ENCODE measurements at places on chromosomes 2 and 18.
A peak's percentile ranks its signal among the peaks of the same experiment; 100 is the strongest.

GRCh38 chr2:98764499-98764898 lies 33.6 kb upstream of the MGAT4A start:
- DNase-seq: no peak

DNA sequence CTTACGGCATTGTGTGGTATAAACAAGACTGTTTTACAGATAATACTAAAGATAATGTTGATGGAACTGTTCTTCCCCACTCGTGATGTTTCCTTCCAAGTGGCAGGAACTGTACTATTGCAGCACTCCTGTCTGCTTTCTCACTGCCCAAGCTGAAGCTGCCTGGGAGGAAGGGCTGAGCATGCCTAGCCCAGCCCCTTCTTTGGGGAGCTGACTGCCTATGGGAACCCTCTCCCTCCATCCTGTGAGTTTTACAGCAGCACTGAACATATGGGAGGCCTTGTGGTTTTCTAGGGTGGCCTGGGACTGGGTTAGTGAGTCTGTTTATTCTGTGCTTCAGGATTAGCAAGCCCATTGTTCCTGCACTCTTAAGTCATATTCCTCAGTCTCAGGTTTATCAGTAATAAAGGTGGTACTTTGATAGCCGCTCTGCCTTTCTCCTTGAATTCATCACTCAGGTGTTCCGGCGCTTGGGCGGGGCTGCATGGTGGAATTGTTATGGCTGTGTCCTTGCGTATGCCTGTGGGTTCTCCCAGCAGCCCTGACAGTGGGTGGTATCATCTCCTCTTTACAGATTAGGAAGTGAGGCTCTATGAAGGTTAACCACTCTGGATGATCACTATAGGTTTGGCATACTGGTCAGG lies 379.7 kb downstream of the PTPRM start:
- peak; percentile 76 for DNase-seq

DNA sequence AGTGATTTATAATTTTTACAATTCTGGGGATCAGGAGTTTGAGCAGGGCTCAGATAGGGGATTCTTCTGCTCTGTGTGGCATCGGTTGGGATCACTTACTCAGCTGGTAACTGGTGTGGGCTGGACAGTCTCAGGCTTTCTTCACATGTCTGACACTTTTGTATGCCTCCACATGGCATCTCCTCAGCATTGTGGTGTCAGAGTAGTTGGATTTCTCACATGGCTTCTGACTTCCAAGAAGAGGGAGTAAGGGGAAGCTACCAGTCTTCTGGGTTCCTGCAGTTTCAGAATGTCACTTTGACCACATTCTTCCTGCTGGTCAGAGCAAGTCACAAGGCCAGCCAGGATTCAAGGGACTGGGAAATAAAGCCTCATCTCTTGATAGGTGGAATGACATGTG lies 55.6 kb downstream of the NCOA1 start:
- no peak for DNase-seq

DNA sequence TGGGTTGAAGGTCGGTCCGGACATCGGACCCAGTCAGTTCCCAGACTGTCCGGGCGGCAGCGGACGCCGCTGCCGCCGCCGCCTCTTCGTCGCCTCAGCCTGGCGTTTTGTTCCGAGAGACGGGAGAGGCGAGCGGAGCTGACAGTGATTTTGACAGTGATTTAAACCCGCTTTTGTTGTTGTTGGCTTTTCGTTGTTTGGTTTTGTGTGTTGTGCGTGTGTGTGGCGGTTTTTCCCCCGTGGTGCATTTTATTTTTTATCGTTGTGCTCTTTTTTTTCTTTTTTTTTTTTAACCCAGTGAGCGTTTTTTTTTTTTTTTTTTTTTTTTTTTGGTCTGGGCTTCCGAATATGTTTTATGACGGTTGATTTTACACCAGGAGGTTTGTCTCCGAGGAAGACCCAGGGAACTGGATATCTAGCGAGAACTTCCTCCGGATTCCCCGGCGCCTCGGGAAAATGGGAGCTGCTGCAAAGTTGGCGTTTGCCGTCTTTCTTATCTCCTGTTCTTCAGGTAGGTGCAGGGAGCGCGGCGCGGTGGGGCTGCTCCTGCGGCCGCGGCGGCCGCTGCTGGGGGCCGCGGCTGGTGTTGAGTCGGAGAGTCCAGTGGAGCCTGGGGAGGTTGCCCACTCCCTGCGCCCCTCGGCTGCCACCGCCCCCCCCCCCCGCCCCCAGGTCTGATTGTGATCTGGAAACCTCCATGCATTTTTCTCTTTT lies at the start of gene ACVR2A:
ACVR2A (plus strand) TSS at position 333 of the 714 bp plus-strand sequence; CDS start at position 457, 124 bp downstream.
- no peak for DNase-seq

GRCh38 chr2:56812432-56812831 lies 628.6 kb downstream of the CCDC85A start:
- DNase-seq: no peak

- DNase-seq: no peak
These were observed 145.8 kb upstream of the SALL3 start for GRCh38 chr18:78833833-78834232.

DNA sequence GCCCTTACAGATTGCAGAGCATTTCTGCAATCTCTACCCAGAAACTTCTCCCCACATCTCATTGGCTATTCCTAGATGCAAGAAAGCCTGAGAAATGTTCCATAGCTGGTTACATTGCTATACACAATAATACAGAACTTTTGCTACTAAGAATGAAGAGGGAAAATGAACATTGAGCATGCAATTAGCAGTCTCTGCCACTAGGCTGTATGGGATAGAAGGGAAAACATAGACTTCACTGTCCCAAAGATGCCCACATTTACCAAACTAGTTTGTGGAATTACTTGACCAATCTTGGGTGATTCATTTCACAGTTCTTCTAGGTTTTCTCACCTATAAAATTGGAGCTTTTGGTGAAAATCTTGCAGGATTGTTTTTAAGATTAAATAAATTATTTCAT lies 265.7 kb upstream of the NT5C1B start:
- DNase-seq: no peak

GRCh38 chr2:163252199-163252598 lies 413.6 kb upstream of the KCNH7 start:
- no peak for DNase-seq

- no peak for DNase-seq
These were observed 143.4 kb downstream of the NDUFA10 start for GRCh38 chr2:239881561-239882320.

DNA sequence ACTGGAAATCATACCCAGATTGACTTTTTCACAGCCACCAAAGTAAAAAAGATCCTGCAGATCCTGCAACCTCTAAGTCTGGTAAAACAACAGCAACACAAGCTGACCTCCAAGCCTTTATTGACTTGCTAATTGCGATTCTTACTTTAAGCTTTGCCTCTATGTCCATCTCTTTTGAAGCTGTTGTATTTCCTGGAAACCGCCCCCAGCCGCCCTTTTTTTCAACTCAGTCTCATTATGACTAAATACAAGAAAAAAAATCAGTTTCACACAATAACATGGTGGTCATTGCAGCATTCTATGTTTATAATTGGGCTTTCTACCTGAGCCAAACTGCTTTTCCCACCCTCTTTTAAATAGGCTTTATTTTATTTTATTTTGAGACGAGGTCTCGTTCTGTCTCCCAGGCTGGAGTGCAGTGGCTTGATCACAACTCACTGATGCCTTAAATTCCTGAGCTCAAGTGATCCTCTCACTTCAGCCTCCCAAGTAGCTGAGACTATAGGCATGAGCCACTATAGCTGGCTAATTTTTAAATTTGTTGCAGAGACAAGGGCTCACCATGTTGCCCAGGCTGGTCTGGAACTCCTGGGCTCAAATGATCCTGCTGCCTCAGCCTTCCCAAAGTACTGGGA lies 76.2 kb downstream of the MOGAT1 start:
- no peak for DNase-seq

DNA sequence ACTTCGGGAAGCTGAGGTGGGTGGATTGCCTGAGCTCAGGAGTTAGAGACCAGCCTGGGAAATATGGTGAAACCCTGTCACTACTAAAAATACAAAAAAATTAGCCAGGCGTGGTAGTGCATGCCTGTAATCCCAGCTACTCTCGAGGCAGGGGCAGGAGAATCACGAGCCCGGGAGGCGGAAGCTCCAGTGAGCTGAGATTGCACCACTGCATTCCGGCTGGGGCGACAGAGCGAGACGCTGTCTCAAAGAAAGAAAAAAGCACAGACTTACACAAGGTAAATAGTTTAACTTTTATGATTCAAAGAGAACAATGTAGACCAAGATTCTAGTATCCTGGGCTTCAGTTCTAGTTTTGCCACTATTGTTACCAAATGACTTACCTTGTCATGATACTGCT lies 37.4 kb downstream of the NCKAP1 start:
- no peak for DNase-seq

DNA sequence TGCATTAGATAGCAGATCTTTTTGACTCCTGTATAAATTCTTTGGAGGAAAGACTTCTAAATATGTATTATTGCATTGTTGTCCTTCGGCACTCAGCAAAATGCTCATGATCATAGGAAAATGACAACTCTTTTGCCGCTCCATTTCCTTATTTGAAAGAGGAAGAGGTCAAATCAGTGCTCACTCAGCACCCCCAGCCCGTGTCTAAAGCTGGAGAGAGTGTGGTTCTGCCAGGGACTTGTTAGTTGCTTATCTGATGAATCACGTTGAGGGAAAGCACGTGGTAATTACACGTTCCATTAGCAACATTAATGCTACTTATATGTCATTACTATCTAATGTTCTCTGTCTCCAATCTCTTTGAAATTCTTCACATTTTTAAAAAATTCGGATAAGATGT lies 46.0 kb upstream of the MBP start:
- DNase-seq: no peak

- no peak for DNase-seq
These were observed 396.4 kb downstream of the LNPK start for GRCh38 chr2:175605640-175606009.

DNA sequence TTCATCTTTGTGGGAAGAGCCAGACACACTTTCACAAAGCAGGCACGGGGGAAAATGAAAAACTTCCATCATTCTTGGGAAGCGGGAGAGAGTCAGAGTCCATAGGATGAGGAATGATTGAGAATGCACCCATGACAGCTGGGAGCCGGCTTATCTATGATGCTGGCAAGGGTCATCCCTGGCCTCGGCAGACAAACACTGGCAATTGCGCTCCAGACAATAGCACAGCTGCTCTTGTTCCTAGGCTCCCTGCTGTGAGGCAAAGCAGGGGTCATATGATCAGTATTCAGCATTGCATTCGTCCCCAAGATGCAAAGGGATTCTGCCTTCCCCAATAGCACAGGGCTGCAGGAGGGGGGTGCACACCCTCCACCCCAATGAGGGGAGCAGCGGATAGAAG lies 33.0 kb downstream of the CYRIA start:
- no peak for DNase-seq

GRCh38 chr2:177885828-177886466 lies 186.6 kb downstream of the PDE11A start:
- DNase-seq: no peak

GRCh38 chr2:163397451-163397850 lies 338.4 kb downstream of the FIGN start:
- DNase-seq: no peak

GRCh38 chr2:214837466-214837865 lies 28.0 kb upstream of the BARD1 start:
- DNase-seq: no peak

DNA sequence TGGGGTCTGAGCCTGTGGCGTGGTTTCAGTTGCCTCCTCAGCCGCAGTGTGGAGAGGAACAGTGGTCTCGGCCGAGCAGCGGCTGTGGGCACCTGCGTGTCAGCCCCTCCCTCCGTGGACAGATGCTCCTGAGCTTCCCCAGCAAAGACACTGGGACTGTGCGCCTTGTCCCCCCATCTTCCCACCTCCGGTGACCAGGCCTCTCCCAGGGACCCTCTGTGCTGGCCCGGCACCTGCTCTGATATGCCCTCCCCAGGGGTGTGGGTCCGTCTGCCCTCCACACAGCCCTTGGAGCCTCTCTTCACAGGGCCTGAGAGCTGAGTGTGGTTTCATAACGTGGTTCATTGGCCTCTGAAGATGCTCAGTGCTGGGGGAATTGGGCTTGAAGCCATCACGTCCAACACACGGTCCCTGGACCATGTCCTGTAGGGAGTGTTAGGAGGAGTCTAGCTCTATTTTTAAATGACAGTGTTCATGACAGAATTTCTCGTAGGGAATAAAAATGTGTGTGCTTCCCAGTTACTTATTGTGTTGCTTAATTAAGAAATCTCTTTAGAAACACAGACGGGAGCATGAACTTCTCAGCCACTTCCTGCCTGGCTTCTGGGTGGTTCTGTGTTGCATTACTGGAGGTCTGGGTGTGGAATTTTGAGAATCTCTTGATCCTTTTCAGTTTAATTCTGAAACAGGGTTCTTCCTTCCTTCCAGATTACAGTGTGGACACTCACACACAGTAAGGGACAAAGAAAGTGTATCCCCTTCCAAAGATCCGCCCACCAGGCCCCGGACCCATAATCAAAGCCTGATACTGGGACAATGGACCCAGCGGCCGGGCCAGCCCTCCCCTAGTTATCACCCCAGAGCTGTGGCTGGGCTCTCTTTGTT lies 110.7 kb downstream of the NFATC1 start:
- DNase-seq: no peak

GRCh38 chr2:198165289-198165688 lies 360.9 kb downstream of the PLCL1 start:
- no peak for DNase-seq

DNA sequence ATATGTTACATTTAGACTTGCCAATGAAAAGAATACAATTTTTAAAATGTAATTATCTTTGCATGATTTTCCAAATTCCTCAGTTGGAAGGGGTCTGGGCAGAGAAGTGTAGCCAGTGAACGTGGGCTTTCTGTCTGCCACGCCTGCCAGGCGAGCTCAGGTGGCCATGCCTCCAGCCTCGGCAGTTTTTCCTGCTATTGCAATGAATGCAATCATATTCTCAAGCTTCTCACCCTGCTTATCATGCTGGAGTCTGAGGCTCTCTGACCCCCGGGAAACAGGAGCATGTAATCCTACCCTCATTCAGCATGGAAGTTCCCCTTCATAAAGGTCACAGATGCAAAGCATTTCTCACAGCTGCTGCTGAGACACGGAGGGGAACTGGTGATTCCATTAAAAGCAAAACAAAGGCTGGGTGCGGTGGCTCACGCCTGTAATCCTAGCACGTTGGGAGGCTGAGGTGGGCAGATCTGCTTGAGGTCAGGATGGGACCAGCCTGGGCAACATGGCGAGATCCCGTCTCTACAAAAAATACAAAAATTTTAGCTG lies 154.8 kb downstream of the MBP start:
- no peak for DNase-seq

DNA sequence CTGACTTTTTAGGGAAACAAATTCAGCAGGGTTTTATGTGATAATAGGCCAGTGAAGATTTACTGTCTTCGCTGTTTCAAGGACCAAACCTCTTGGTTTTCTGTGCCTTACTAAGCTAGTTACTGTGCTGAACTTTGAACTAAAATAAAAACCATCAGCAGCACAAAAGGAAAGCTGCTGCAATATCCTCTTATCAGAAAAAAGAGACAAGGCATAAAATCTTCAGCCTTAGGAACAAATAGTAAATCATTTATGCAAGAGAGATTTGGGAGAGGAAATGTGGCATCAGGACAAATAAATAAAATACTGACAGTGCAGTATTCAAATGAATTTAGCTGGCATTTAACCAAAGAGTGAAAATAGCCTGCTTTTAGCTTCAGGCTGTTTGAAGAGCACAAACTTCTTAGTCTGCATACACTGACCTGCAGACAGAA lies 64.1 kb upstream of the EHBP1 start:
- no peak for DNase-seq

GRCh38 chr2:160859096-160859495 lies 301.1 kb upstream of the TANK start:
- DNase-seq: no peak
